Airway epithelial cell (primary cell): ENCODE measurements at places on chromosomes 1 and 21. TPM values are rescaled to one million over a fixed set of nuclear protein-coding genes. Genes with fewer than 3 reads are reported as not detected.

TAL1 gene
- total RNA-seq: not detected in 2 replicates

GJA8 gene
- not detected in 2 replicates for total RNA-seq

SEC16B gene
- 0.42 and 2.0 TPM in 2 replicates for total RNA-seq

CAPN8 gene
- 0.21 TPM in 1 of 2 replicates, not detected in the other for total RNA-seq

TBX19 gene
- 0.09 and 0.42 TPM in 2 replicates for total RNA-seq

FLG2 gene
- total RNA-seq: under 0.01 and 0.05 TPM in 2 replicates

CELA2A gene
- total RNA-seq: not detected in 2 replicates

CD101 gene
- total RNA-seq: 0.07 and 0.14 TPM in 2 replicates
